Right lobe of liver (tissue), 6 donors: ENCODE measurements at places on chromosomes 13 and 19.

GRCh38 chr19:15223649-15224361 is 8.4 kb downstream of the EPHX3 start:
- DNase-seq: no peak

DNA sequence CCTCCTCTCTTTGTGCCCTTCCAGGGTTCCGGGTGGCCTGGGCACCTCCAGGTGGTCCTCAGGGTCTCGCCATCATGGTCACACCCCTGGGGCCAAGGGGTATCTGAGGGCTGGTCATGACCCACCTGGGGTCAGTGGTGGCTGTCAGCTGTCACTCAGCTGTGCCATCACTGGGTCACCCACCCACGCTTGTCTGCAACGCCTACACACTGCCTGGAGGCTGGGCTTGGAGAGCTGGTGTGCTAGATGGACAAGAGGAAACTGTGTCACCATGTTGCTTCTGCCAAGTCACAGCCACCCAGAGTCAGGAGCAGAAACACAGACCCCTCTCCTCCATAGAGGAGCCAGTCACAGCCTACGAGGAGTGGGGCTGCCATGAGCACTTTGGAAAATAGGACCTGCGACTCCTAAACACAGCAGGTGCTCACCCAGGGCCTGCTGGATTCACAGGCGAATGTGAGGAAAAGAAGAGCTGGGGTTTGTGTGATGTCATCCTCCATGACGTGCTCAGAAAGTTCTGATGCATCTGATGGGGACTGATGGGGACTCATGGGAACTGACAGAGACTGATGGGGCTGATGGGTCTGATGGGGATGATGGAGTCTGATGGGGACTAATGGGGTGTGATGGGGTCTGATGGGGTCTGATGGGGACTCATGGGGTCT is 10.7 kb upstream of the GRTP1 start:
- DNase-seq: no peak

- DNase-seq: no peak
Observed at GRCh38 chr13:31435536-31435935, 235.8 kb downstream of the B3GLCT start.

- DNase-seq: no peak
Observed at GRCh38 chr13:48859272-48860105, 116.2 kb upstream of the FNDC3A start.

GRCh38 chr13:59277106-59277505 is 886.6 kb downstream of the DIAPH3 start:
- no peak for DNase-seq

DNA sequence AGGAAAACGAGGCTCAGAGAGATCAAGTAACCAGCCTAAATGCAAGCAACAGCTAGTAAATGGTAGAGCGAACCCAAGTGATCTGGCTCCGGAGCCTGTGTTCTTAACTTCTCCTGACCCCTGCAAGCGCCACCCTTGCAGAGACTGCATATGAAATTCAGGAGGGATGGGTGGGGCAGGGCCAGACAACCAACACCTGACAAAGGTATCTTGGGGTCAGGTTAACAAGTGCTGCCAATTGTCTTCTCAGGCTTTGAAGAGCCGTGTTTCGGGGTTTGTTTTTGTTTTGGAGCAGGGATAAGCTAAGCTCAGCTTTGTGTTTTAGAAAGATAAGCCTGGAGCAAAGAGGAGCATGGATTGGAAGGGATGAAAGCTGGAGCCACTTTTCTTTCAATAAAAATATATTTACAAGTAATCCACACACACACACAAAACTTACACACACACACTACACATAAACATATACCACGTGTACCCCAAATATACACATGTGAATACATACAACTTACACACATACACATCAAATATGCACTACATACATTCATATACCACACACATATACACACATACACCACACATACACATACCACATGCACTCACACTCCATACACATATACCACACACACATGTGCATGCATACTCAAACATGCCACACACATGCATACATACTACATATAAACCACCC is 722.0 kb downstream of the DIAPH3 start:
- no peak for DNase-seq

- no peak for DNase-seq
Observed at GRCh38 chr13:45436953-45437352, 18.8 kb upstream of the SLC25A30 start.

GRCh38 chr19:48510421-48511268 is 990 bp downstream of the LMTK3 start:
- peak; percentile 74 for DNase-seq

DNA sequence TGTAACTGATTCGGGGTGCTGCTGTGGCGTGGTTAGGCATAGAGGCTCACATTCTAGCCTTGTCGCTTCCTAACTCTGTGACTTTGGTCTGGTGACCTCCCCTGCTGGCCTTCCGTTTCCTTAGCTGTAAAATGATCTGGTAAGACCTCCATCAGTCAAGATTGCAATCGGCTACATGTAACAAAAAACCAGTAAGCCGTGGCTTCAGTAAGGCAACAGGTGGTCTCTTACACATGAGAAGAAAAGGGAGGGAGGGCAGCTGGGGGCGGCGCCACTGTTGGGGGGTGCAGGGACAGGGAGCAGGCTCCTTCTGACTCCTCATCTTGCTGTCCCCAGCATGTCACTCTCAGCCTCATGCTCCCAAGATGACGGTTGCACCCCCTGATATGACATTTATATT is 148.0 kb downstream of the SIPA1L3 start:
- no peak for DNase-seq

GRCh38 chr19:1757468-1758230 is 4.3 kb downstream of the ONECUT3 start:
- DNase-seq: no peak

- DNase-seq: no peak
Observed at GRCh38 chr13:43988302-43988701, 108.6 kb downstream of the LACC1 start.

DNA sequence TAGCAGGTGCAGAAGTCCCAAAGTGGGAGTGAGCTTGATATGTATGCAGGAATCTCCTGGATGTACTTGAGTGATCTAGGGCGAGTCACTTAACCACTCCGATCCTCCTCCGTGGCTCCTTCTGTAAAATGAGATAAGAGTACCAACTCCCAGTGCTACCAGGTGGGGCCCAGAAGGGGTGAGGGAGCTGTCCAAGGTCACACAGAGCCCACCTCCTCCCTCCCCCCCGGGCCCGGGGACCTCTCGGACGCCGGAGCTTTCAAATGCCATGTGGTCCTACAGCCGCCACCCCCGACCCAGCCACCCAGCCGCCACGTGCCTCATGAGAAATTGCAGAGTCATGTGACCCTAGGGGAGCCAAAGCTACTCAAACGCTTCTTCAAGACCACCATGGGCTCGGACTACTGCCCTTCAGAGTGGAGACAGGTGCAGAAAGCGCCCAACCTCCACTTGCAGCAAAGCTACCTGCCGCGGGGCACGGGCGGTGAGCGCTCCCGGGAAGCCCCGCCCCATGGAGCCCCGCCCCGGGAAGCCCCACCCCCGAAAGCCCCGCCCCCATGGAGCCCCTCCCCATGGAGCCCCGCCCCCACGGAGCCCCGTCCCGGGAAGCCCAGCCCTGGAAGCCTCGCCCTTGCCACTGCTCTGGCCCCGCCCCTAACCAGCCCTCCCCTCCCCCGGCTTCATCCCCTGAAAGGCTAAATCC is 10.1 kb upstream of the ZNF358 start:
- DNase-seq: no peak

DNA sequence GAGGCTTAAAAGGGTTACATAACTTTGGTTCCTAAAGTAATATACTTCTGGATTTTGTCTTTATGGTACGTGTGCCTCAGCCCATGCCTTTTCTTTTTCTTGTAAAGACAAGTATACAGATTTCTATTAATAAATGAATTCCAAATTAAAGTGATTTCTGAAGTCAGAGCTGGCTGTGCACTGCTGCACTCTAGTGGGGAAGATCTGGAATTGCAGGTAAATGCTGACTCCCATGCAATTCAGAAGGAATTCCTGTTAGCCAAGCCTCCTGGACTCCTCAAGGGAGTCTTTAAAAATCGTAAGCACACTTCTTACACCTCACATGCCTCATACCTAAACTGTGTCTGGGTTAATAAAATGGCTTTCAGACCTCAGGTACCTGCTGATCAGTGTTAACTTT is 118.4 kb upstream of the SLC7A1 start:
- no peak for DNase-seq

GRCh38 chr13:72505376-72505775 is 222.1 kb downstream of the MZT1 start:
- DNase-seq: no peak

DNA sequence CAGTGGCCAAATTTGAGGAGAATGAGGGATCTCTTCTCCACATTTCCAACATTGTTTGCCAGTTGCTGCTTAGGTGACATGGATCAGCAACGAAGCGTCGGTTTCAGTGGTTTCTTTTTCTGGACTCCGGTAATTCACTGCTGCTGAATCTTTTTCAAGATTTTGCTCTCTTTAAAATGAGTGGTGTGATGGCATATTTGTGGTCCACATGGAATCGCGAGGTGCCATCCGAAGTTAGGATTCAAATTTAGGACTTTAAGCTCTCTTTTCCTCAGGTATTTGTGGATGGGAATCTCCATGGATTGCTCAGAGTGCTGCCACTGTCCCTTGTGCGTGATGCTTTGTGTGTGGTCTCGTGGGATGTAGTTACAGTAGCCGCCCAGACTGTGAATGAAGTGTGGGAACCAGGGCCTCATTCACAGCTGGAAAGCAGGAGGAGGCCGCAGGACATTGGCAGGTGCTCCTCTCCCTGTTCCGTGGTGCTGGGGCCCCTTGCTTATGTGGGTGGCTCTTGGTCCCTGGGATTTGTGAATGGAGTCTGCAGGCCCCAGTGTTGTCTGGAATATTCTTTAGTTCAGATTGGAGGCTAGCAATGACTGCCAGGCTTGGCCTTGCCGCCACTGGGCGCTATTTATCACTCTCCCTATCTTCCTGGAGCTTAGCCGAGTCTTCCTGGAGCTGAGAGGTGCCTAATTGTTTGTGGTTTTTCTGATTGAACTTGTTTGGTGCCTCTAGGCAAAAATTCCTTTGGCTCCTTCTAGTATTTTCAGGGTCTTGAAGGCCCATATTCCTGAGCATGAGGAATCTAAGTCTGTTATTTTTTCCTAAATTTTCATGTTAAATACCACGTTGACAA is 1.5 kb downstream of the ILF3 start:
- no peak for DNase-seq

GRCh38 chr19:19591133-19591825 is 27.2 kb downstream of the PBX4 start:
- DNase-seq: no peak

DNA sequence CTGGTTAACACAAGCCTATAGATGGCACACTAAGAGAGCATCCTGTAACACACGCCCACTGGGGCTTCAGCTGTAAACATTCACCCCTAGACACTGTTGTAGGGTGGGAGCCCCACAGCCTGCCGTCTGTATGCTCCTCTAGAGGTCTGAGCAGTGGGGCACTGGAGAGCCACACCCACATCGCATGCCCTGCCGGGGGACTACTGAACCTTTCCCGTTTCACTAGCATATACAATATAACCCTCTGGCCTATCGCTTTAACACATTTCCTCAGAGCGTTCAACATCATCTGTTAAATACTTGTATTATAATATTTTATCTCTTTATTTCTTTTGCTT is 73.4 kb downstream of the PCDH9 start:
- no peak for DNase-seq

DNA sequence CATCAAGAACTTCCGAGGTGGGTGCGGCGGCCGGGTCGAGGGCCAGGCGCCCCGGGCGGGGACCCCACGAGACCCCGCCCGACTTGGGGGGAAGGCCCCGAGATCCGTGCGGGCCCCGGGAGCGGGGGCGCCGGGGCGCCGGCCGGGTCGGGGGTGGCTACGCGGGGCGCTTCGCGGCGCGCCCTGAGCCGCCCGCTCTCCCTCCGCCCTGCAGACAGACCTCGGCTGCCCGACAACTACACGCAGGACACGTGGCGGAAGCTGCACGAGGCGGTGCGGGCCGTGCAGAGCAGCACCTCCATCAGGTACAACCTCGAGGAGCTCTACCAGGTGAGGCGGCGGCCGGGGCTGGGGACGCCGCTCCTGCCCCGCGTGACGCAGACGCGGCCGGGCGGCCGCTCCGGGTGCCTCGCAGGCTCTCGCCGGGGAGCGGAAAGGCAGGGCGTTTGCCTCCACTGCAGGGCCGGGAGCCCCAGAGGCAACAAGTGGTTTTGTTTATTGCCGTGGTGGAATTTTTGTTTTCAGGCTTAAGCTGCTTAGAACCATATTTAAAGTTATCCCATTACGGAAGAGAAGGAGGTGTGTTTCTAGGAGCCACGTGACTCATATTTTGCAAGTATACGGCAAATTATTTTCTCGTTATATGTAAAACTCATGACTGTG is 477 bp downstream of the CUL4A start:
- peak; percentile 74 for DNase-seq

DNA sequence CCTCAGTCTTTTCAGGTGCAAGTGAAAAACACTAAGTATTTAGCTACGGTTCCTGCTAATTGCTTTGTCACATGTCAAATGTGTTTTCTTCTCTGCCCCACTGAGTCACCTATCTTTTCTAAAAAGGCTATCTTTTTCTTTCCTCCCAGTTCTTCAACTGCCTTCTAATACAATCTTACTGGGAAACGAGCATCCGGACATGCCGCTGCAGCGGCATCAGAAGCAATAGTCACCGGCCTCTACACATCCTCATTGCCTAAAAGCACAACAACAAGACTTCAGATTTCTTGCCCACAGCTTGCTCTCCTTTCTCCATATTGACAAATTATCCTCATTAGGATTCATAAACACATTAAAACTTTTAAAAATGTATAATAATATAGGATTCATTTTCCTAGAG is 1.2 kb downstream of the PCDH9 start:
- DNase-seq: no peak

DNA sequence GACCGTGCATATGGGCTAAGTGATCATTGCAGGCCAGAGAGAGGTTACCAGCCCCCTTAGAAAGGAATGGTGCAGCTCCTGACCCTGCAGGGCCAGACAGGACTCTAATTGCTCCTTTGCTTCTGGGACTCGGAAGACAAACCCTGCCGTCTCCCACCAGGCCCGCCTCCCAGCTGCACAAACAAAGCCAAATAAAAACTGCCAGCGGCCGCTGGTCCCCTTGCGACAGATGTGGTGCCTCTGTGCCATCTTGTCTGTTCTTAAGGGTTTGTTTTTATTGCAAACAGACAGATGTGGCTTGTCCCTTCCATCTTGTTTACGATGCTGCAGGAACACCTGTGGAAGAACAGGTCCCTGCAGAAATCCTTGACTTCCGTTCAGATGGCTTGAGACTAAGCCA is 434.4 kb upstream of the TSHZ3 start:
- no peak for DNase-seq

- no peak for DNase-seq
Observed at GRCh38 chr13:23325191-23325590, 108.3 kb downstream of the SACS start.
